ENCODE measurements at places on chromosomes 4 and X. TPM values are rescaled to one million over a fixed set of nuclear protein-coding genes. Genes with fewer than 3 reads are reported as not detected.

CFAP299 gene
- total RNA-seq, result not detected

ENPEP gene
- total RNA-seq, result 0.30 TPM

SRPK3 gene
- total RNA-seq, result not detected

ACE2 gene
- not detected for total RNA-seq

PGK1 gene
- 1,004 TPM for total RNA-seq

CNOT6L gene
- total RNA-seq, result 73.3 TPM

LUZP4 gene
- total RNA-seq, result not detected

ZNF141 gene
- 31.5 TPM for total RNA-seq

ERAS gene
- total RNA-seq, result not detected

TMSB15B gene
- 7.2 TPM for total RNA-seq

PUDP gene
- 20.2 TPM for total RNA-seq

RELL1 gene
- total RNA-seq, result 26.3 TPM
